ENCODE measurements at places on chromosomes 4 and X.

- DNase-seq: no peak
These were observed 71.6 kb upstream of the DHX15 start for GRCh38 chr4:24655971-24656370.

DNA sequence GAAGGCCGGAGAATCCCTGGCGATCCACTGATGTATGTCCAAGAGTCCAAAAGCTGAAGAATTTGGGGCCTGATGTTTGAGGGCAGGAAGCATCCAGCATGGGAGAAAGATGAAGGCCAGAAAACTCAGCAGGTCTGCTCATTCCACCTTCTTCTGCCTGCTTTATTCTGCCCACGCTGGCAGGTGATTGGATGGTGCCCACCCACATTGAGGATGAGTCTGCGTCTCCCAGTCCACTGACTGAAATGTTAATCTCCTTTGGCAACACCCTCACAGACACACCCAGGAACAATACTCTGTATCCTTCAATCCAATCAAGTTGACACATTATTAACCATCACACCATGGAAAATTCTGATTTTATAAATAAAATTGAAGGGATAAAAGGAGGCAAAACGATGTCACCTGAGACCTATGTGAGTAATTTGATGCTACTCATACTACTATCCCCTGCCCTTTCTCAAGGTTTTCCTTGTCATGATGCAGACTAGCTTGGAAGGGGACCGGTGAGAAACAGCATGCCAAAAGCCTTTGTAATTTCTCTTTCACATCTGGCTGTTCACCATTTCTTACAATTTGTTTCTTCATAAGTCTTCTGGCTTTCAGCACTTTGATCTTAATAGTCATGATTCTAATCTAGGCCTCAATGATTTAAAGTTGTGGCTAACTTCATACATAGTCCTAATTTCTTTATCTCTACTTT, 9.7 kb upstream of the PYURF start:
- DNase-seq: no peak

GRCh38 chr4:94668724-94669123, 89.0 kb upstream of the BMPR1B start:
- no peak for DNase-seq

GRCh38 chr4:14871676-14872430, 130.4 kb upstream of the CPEB2 start:
- DNase-seq: no peak

DNA sequence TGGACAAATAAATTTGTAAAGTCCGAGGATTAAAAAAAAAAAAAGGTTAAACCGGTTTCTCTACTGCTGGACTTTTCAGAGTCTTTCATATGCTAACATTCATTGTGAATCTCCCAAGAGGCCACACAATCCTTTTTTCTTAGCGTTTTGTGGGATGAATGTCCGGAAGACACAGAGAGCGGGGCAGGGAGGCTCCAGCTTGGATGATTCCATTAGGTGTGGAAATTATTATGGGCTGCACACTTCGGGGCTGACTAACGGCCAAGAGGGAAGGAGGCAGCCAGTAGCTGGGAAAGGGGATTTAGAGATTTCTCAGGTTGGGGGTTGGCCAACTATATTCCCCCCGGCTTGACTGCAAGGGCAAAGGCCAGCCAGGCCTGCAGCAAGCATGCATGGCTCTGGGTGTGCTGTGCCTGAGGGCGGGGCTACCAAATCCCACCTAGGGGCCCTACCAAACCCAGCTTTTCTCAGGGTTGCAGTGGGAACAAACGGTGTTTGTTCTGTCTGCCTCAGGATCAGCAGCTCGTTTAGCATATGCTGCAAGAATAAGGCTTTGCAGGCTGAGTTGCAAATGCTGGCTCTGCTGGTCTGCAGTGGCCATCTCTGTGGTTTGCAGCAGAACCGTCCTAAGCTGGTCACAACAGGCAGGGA, 28.6 kb downstream of the NYX start:
- no peak for DNase-seq

DNA sequence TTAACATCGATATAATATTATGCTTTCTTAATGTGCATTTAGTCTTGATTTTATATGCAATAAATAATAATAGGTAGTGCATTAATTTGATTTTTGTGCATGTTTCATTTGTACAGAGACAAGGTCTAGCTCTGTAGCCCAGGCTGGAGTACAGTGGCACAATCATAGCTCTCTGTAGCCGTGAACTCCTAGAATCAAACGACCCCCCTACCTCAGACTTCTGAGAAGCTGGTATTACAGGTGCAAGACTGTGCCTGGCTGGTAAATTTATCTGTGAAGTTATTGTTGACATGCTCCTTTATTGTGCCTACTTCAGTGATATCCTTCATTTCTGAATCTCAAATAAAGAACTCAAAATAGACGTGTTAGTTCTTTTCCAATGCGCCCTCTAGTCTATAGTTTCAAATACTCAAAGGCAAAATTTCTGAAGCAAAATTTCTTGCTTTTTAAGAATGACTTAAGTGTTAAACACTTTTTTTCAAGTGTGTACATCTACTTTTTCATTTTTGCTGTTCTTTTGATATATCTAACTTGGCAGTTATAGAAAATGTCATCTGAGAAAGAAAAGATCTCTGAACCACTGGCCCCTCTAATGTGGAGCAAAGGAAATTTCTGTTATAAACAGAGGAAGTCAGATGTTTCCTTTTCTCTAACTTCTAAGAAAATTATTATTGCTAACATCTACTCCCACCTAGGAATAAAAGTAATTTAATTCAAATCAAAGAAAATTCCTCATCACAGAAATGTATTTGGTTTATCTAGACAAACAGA, 28.3 kb upstream of the GUCY1A1 start:
- no peak for DNase-seq

- no peak for DNase-seq
These were observed 25.9 kb upstream of the PRDM5 start for GRCh38 chr4:120948382-120948781.

DNA sequence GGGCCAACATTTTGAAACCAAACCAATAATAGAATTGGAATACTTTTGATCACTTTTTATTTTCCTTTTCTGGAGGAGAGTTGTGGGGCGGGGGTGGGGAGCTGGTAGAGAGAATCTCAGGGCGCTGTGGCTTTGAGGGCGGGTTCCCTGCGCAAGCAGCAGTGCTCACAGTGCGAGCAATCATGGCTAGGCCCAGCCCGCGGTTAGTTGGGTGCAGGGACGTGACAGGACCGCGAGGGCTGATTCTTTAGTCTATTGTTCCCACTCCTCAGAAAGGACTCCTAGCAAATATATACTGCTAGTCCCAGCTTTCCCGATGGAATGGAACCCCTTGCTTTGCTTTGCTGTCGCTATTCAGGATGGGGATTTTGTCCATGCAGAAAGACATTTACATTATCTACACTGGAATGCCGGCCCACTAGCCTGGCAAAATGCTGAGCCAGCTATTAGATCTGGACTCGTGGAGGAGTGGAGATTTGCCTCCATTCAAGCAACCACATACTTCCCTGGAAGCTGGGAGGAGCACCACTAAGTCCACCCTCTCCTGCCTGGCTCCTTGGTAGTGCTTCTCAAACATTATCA, 23.9 kb upstream of the APLN start:
- no peak for DNase-seq

GRCh38 chr4:100103671-100104070, 86.6 kb downstream of the DDIT4L start:
- DNase-seq: no peak

DNA sequence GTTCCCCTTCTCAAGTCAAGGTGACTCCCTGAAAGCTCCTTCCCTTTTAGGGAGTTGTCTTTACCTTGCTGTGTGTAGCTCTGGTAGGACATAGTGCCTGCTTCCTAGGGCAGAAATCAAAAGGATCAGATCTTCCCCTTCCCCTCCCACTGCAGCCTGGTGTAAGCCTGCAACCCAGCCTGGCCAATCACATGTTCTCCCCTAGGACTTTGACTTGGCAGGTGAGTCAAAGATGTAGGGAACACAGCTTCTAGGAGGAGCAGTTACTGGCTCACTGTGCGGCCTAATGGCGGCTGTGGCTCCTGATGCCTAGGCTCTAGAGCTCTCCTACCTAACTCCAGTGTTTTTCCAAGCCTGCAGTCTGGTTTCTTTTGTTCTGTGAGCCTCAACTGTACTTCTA, 103.9 kb downstream of the AASDH start:
- no peak for DNase-seq
